ENCODE measurements at places on chromosomes 2 and 18.

DNA sequence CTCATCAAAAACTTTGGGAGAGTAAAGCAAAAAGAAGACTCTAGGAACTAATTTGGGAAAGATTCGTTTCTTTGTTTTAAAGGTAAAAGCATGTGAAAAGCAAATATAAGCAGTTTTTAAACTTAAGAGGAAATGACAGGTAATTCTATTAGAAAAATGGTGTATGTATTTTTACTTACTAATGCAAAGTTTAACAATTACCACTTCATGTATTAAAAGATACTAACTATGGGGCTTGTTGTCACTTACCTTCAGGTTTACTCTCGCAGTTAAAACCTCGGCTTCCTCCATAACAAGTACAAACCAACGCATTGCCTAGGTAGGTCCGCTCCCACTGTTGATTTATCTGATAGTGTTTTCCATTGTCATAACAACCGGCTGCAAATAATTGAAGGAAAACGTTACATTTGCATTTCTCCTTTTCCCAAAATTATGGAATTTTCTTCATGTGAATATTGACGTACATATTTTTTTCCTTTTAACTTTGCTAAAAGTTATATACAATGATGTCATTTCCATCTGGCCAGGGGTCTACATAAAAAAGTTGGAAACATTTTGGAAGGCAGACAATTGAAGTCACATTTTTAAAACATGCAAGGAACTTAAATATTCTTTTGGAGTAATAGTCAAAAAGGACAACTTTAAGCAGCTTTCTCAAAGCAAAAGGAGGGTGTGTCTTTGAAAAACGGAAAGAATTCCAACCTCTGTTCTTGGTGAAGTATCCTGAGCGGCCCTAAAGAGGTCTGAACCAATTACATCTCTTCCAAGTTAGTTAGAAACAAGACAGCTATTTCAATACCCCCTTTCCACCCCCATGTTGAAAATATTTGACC is 1.2 kb downstream of the FN1 start:
- no peak for DNase-seq

GRCh38 chr2:71045865-71046548 is 22.4 kb upstream of the NAGK start:
- no peak for DNase-seq

DNA sequence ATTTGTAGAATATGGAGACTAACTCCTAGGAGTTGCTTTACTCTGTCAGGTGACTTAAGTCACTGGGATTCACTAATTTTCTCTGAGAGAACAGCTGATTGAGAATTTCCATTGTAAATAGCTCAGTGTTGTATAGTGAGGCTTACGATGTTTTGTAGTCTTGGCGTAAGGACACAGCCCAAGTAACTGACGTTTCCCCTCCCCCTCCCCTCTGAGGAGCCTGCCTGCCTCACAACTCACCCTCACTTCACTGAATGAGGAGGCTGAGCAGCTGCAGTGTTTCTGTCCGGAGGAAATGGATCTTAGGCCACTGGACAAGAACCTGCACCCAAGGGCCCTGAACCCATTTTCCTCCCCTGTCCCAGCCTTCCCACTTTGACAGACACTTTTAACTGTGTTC is 264.6 kb downstream of the PHLPP1 start:
- DNase-seq: no peak

GRCh38 chr2:27074738-27075565 is 3.5 kb upstream of the EMILIN1 start:
- peak; percentile 56 for DNase-seq

DNA sequence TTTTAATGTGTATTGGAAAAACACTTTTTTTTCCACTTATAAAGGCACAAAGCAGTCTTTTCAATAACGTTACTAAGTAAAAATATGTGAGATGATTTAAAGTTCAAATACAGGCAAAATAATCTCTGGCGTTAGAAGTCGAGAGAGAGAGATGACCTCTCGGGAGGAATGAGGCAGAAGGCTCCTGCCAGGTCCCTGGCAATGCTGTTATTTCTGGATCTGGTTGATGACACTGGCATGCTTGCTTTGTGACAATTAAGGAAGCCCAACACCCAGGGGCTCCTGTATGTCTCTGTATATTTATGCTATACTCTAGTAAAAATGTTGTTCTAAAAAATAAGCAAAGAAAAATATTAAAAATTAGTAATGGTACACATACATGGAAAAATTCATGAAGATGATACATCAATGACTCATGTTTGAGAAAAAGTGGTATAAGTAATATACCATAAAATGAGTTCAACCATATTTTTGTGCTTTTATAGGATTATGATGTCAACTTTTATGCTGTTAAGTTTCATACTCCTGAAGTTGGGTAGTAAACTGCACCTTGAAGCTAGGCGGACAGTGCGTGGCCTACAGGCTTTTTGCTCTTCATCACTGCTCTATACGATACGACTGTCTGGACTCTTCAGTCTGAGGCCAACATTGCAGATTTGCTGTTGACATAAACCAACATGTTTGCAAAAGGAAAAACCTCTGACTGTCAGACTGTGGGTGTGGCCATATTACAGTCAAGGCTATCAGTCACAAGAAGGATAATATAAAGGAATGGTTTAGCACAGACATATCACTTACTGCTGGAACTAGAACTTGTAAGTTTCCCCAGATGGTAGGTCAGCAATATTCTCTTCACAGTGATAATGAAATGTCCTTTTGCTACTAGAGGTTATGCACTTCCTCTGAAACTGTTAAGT is 19.8 kb downstream of the VPS4B start:
- DNase-seq: no peak

GRCh38 chr2:88416016-88416663 is 36.4 kb downstream of the FOXI3 start:
- DNase-seq: no peak

DNA sequence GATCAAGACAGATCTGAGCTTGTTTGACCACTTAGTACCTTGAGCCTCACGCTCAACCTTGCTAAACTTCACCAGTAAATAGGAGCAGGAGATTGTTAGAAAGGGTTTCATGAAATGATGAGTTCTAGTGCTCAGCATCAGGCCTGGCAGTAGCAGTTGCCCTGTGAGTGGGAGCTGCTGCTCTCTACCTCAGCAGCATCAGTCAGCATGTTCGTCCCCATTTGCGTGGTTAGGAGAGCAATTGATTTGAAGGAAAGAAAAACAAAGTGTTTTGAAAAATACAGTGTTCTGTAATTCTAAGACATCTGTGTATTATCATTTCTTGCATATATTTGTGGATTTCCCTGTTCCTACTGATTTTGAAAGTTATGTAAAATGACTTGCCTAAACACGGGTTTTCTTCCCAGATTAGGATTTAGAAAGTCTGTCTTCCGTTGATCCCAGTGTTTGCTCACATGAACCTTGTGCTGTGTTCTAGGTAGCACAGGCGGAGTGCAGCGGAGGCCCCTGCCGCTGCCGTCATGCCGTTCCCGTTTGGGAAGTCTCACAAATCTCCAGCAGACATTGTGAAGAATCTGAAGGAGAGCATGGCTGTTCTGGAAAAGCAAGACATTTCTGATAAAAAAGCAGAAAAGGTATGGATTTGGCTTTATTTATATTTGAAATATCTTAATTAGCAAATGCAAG is 47.0 kb downstream of the CAB39 start:
- no peak for DNase-seq

GRCh38 chr2:67923696-67924095 is 139.1 kb downstream of the C1D start:
- DNase-seq: peak; percentile 25

GRCh38 chr2:1477196-1478040 is 64.2 kb downstream of the TPO start:
- DNase-seq: no peak

GRCh38 chr18:9825571-9826073 is 60.2 kb upstream of the TXNDC2 start:
- no peak for DNase-seq

DNA sequence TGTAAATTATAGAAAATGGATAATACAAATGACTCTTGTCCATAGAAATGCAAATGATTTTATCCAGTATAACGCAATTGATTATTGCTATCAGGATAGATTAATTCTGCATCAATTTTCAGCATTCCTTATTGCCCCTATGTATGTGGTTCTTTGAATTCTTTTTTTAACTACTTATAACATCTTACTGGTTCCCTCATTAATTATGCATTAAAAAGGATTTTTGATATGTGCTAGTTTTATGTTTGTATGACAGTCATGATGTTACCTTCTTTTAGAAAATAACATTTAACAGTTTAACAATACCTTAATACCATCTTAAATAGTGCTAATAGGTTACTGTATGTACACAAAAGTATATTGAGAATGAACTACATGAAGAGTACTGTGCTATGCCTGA is 20.0 kb upstream of the LNPK start:
- DNase-seq: no peak

DNA sequence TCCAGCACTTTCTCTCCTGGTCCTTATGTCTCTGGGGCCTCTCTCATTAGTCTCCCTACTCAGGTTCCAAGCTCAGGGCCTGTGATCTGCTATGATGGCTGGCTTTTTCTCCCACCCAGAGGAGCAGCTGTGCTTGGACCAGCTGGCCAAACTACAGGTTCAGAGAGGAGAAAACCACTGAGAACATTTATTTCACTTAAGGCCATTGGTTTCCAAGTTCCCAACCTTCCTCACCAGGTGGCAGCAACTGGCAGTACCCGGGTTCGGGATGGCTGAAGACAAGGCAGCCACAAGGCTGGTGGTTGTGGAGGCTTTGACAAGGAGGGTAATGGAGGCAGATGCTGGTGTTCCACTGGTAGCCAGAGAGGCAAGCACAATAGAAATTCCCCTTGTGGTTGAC is 29.9 kb upstream of the SELENOI start:
- DNase-seq: no peak

DNA sequence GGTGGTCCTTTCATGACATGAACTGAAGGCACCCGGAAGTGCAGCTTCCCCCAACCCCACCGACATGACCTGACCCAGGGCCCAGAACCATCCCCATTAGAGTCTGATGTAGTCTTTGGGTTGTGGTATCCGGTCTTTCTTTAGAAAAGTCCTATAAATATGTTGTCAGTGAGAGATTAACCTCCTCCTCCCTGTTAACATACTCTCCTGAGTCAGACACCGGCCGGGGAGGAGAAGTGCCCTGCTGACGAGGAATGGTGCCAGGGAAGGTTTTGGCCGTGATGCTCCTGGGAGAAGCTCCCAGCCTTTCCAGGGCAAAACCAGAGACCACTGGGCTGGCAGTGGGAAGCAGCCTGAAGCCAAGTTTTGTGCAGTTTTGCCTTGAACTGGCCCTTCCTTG is 109.0 kb downstream of the LAMA3 start:
- DNase-seq: no peak

DNA sequence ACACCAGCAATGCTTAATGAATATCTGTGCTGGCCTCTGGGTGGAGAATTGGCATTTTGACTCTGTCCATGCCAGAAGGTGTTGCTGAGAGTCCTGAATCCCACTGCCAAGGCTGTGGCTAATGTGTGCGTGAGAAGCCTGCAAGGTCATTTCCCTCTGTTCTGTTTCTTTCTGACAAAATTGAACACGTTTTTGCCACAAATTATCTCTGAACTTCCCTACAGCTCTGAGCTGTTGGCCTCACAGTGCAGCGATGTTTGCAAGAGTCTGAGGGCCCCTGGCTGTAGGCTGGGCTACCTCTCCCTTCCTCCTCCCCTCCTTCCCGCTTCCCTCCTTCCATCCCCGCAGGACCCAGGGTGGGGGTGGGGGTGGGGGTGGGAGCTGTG is 154.1 kb upstream of the HS6ST1 start:
- DNase-seq: no peak

GRCh38 chr2:173448938-173449471 is 94.3 kb downstream of the CDCA7 start:
- DNase-seq: peak; percentile 79

GRCh38 chr2:109185338-109185737 is 56.3 kb downstream of the SH3RF3 start:
- peak; percentile 50 for DNase-seq

GRCh38 chr18:46222093-46222492 is 117.9 kb downstream of the HAUS1 start:
- no peak for DNase-seq

DNA sequence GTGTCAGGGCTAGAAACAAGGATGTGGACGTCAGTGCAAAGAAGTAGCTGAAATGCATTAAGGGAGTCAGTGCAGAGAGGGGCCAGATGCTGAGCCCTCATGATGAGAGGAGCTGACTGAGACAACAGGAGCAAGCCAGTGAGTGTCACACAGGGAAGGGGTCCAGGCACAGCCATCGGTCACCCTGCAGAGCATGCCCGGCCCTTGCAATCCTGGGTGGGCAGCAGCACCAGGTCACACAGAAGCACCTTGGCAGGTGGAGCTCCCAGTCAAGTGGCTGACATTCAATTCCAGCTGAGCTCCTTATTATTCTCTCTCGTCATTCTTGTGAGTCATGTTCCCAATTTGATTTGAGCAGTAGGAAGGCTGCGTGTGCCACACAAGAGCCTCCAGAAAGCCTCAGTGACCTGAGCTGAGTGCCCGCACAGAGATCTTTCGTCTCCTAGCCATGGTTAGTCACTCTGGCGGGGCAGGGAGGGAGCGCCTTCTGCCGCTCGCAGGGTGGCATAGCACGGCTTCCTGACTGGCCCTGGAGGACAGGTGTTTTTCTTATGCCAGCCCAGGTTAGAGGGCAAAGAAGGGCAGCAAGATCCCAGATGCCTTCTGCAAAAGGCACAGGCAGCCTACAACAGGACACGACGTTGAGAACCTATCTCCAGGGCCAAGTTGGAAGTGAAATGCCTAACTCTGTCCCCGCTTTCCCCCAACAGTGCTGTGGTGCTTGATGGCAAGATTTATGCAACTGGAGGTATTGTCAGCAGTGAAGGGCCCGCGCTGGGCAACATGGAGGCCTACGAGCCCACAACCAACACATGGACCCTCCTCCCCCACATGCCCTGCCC is 220.9 kb downstream of the ATAD2B start:
- peak; percentile 60 for DNase-seq

DNA sequence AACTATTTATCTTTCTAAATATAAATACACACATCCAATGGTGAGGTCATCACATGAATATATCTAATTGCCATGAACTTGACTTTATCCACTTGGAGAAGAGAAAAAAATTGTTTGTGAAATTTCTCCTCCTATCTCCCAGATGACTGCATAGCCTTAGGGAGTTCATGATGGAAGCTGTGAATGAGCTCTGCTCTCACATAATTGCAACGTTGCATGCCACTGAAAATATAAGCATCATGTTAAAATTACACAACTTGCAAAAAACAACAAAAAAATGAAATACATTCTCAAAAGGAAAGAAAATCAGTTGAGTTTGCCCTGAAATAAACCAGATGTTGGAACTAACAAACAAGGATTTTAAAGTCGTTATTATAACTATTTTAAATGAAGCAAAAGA is 50.6 kb upstream of the OSR1 start:
- DNase-seq: no peak

GRCh38 chr2:3253913-3254441 is 123.6 kb downstream of the EIPR1 start:
- no peak for DNase-seq

GRCh38 chr2:72833084-72833714 is 7.4 kb upstream of the EXOC6B start:
- DNase-seq: no peak
